ENCODE measurements at places on chromosomes 7 and 10.

- DNase-seq: no peak
These were observed 731.2 kb downstream of the TNS3 start for GRCh38 chr7:46850563-46851330.

DNA sequence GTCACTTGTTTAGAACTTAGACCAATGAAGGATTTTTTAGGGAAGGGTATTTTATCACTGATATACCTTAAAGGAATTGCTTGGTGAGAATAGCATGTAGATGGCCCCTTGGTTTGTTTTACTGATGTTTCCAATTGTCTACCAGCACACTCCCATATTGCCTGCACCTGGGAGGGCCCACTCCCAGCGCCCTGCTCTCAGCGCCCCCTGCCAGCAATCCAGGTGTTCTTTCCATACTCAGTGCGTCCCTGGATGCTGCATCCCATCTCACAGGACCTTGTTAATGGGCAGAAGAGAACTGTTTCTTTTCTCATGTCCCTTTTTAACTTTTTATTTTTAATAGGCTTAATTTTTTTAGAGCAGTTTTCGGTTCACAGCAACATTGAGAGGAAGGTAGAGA, 24.1 kb upstream of the SFRP5 start:
- no peak for DNase-seq

GRCh38 chr10:131806646-131807317, 94.0 kb upstream of the PPP2R2D start:
- no peak for DNase-seq

- DNase-seq: no peak
These were observed 35.8 kb upstream of the GPR37 start for GRCh38 chr7:124801330-124801895.

- no peak for DNase-seq
These were observed 509.3 kb downstream of the SORCS3 start for GRCh38 chr10:105150259-105150880.

DNA sequence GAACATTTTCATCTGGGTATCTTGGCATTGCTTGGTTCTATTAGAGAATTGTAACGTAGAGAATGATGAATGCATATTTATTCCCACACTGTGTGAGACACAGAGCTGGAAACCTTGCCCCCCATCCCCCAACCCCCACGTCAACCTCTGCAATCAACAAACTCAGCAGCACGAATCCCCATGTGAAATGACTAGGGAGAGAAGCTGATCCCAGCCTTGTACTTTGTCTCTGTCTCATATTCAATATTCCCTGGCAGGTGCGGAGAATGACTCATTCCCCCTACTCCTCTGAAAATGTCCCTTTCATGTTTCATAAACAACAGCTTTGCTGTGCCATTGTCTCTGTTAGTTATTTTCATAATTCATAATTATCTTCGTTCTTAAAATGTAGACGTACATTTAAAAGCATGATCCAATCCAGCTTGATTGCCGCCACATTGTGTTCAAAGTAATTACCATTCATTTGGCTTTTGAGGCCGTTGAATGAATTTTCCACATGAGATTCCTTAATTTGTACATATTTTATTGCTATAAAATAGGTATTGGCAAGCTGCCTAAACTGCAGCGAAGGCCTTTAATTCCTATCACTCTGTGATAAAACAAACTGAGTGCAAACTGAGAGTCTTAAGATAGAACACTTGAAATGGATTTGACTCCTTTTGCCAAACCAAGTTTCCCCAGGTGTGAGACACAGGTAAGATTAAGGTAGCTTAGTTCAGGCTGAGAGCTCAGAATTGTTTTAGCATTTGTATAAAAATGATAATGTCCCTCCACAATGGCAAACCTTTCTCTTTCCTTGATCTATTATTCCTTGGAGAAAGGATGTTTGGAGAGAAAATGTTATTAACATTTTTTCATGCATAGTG, 920.2 kb downstream of the TYW1 start:
- peak; percentile 34 for DNase-seq

- DNase-seq: no peak
These were observed 153.6 kb downstream of the HDAC9 start for GRCh38 chr7:18648849-18649758.
